ENCODE measurements at places on chromosomes 12 and 14.
A peak's percentile ranks its signal among the peaks of the same experiment; 100 is the strongest.

DNA sequence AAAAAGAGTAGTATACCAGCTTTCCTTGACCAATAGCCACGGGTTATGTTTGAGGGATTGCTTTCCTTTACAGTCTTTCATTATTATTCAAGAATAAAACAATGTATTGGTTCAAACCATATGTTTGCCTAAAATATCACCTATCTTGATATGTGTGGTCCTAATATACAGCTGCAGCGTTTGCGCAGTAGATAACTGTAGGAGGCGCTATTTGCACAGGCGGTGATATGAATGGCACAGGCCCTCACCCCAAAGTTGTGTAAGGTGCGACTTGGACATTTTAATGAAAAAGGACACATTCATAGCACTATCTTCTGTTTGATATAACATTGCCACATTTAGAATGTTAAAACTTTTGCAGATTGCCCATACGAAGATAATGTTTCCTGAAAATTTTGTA is 298.4 kb downstream of the TRHDE start:
- DNase-seq: no peak

- DNase-seq: no peak
Measured at GRCh38 chr14:70045844-70046535, 142.8 kb downstream of the SLC8A3 start.

DNA sequence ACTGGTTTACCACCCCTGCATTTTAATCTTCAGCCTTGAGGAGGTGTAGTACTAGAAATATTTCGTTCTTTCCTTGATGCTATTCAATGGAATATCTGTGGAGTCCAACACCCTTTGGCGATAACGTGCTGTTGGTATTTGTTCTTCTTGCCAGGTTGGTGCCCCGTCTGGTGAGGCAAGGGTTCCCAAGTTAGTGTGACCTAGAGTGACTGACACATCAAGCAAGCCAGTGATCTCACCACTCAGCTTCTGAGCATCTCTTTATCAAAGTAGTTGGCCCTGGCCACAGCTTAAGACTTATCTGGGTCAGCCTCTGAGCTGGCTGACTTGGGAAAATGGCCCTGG is 60.2 kb downstream of the PLXNC1 start:
- DNase-seq: peak; percentile 22

DNA sequence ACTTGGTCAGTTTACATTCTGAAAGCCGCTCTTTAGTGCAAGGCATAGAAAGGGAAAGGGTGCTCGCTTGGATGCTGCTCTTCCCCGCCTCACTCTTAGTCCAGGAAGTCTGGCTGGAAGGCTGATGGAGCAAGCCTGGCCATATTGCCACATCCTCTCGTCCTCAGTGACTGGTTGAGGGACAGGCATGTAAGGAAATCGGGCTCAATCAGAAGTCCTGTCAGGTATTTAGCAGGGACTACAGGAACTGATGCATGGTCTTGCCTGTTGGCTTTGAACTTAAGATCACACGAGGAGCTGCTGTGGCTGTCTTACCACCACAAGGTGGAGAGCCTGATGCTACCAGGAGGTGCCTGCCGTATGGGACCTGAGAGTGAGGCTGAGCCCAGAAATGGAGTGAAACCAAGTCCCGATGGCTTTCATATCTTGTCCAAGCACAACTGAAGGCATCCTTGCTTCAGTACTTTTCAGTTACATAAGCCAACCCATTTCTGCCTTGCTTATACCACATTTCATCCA is 10.7 kb upstream of the C12orf75 start:
- no peak for DNase-seq

DNA sequence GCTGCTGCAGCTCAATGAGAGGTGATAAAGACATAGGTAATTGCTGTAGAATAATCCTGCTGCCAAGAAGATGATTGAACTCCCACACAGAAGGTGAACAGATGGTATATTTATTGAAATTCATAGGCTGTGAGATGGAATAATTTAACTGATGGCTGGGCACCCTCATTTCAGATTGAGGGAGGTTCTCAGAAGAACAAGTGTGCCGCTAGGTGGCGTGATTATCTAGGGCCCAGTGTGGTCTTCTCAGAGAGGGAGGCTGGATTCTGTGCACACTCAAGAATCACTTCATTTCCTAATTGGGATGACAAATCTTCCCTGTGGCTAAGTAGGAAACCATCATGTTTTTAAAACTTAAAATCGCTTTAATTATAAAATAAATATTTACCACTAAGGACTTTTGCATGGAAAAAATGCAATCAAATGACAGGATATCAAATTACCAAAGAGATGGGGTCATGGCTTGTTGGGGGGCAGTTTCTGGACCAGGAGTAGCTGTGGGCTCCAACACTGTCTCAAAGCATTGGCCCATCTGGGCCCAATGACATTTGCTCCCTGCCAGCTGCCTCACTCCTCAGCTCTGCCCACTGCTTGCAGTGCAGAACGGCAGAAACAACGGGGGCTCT is 132.3 kb downstream of the SNAPC1 start:
- DNase-seq: peak; percentile 21
